ENCODE measurements at places on chromosomes 3 and 15.

DNA sequence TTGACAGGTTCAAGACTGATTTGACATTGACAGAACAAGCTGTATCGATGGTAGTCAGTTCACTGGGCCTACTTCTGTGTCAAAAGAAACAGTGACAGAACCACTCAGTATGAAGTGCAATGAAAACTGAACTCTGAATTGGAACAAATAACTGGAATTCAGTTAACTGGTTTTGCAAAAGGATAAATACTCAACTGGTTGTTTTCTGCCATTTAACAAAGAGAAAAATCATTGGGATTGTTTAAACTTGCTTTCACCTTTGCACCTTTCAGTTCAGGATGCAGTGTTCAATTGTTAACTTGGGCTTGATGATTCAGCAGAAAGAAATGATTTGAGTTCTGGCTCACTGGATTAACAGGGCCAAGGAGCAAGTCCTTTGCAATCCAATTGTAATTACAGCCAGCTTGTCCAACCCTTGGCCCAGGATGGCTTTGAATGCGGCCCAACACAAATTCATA, 4.9 kb downstream of the BTD start:
- DNase-seq, result no peak

- no peak for DNase-seq
These were observed 84.1 kb downstream of the MEIS2 start for GRCh38 chr15:37016231-37016630.

DNA sequence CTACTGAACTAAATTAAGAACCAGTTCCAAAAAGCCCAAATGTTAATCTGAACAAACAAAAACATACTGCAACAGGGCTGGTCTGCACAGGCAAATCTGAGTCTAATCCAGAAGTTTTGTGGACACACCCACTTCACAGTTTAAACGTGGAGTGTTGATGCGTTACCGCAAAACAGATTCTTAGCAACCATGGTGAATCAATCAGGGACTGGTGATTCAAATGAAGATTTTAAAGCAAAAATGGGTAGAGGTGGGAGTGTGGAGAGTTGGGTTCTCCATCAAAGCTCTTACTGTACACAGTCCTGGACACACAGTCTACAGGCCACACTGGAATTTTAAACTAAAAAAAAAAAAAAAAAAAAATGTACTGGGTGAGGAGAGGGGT, 5.2 kb downstream of the ANXA2 start:
- no peak for DNase-seq

DNA sequence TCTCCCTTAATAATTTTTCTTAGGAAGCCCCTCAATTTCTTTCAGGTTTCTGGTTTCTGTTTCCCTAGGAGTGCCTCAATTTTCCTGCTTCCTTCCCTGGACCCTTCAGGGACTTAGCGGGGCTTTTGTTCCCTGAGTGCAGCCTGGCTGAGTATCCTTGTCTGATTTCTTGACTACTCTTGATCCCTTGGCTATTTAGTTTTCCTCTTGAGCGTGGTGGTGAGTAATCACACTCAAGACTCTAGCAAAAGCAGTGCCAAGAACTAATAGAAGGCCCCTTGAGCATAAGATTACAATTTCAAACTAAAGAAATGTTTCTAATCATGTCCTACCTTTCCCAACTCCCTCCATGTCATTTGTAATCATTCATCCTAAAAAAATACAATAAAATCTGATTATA, 94.3 kb upstream of the C3orf80 start:
- DNase-seq, result no peak

DNA sequence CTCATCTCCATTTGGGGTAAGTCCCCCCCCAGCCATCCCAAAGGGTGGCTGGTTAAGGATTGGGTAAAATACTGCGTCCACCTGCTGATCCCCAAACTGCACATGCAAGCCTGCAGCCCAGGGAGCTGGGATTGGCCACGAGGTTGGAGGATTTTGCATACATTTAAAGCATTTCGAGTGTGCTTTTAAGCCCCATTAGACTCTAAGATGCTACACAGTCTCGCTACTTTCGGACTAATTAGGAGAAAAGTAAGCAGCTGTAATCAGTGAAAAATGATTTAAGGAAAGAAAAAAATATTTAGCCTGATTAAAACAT, 23.9 kb downstream of the SLC6A6 start:
- no peak for DNase-seq

DNA sequence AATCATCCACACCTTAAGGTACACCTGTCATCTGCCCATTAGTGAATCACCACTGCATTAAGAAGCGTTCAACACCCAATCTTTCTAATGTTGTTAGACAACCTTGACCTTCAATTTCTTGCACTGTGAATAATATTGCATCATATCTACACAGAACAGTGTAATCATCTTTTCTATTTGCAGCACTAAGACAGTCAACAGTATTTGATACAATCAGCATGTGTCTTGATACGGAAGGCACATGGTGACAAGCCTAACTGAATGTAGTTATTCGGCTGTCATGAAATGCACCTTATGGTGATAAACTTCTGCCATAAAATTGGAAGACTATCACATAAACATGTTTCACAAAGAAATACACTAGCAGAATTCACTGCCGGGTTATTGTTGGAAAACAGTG, 253.9 kb upstream of the THRB start:
- no peak for DNase-seq

- no peak for DNase-seq
These were observed 105.7 kb downstream of the TUSC7 start for GRCh38 chr3:116815321-116815720.

GRCh38 chr3:127773752-127774395, 48.4 kb downstream of the MGLL start:
- DNase-seq, result no peak
